ENCODE measurements at places on chromosomes 4 and X.

GRCh38 chr4:127776620-127777019 lies 5.5 kb upstream of the HSPA4L start:
- peak; percentile 87 for DNase-seq

- DNase-seq = no peak
These were observed 652.9 kb downstream of the ADGRL3 start for GRCh38 chr4:61853041-61853440.

DNA sequence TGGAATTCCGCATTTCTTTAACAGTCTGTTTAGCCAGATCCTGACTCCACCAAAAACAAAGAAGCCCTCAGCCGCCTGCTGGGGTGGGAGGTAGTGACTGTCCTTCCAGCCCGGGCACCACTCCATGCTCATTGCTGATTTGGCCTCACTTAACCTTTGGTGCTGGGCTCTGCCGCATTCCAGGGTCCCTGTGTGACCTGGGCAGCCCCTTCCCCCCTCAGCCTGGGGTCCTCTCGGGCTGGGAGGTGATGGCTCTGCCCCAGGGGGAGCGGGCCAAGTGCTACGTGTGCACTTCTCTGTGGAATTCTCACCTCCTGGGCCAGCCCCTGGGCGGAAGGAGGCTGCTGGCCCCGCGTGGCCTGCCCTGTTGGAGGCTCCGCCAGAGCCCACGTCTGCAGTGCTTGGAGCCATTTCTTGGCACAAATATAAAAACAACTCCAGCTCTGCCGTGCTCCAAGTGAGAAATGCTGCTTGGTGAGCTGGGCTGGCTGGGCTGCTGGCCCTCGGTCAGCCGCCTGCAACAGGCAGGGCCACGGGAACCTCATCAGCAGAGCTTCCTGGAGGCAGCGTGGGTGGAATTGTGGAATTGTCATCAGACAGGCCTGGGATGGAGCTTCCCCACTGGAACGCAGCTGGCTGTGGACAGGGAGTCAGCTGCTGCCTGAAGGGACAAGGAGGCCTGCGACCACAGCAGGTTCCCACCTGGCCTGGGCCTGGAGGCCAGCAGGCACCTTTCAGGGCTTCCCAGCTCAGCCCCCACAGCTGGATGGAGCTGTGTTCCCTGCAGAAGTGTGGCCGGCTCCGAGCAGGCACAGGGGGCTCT lies 66.0 kb downstream of the TRMT44 start:
- no peak for DNase-seq

DNA sequence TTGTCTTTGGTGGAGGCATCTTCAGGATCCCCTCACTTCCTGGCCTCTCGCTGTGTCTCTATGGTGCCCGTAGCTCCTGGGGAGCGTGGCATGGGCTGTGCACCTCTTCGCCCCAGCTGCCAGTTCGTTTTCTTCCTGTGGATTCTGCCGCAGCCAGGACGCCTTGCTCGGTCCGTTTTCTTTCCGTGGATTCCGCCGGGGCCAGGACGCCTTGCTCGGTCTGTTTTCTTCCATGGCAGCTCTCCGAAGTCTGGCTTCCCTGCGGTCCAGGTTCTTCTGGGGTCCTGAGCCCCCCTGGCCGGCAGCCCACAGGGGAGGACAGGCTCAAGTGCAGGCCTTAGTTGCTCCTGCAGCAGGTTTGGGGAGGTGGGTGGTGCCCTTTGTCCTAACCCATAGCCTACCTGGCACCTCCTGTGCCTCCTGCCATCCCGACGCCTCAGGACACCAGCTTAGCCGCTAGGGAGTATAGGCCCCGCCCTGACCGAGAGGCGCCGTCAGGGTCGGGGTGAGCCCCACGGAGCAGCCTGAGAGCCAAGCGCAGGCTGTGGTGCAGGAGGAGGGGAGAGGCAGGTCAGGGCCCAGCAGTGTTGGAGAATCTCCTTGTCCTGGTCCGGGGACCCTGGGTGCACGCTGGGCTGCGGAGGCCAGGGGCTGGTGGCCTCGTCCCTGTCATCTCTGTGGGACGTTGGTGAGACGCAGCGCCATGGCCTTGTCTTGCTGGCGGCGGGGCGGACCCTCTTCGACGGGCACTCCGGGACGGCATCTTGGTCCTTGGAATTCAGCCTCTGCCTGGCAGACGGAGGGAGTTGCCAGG lies 27.1 kb downstream of the UVSSA start:
- no peak for DNase-seq

DNA sequence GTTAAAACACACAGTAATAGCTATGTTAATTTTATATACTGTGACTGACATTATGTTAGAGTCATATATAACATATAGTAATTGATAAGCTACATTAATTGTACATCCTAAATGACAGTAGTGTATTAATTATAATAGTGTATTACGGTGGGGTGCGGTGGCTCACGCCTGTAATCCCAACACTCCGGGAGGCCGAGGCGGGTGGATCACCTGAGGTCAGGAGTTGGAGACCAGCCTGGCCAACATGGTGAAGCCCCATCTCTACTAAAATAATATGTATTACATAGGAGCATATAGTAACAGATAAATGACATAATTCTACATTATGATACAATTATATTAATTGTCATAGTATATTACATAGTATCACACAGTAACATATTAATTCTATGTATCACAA lies 12.2 kb downstream of the ASMTL start:
- no peak for DNase-seq

DNA sequence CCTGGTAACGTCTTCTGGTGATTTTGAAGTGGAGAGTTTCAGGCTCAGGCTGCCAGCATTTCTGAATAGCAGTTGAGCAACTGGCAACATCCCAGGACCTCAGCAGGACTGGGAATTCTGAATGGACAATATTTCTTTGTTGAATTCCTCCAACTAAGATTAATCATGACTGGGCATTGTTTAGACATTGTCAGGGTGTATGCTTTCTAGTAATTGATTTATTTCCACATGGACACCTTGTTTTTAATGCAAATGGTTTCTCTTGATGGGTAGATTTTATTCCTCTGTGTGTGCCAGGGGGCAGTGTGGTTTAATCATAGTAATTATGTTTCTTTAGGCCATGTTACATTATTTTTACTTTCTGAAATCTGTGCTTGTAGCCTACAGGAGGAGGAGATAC lies 1004.7 kb upstream of the LCORL start:
- no peak for DNase-seq

All from NCI-H526 treated with DMSO at 0.1 percent for 48 hours (cell line).